ENCODE measurements at places on chromosomes 12 and 14.

DNA sequence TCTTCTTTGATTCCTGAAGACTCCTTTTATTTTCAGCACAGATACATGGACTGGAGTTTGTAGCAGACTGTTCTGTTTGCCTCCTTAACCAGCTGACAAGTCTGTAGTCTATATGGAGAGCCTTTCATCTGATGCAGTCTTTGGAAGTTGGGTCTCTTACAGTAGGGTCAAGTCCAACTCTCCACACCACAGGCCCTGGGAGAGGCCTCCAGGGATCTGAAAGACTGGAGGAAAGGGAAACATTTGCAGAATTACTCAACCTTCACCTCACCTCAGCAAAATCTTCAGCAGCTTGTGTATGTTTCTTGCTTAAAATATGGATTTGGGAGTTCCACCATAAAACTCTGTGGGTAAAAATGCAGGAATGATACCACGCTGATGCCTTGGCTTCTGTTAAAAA is 188.4 kb downstream of the MSRB3 start:
- no peak for DNase-seq

GRCh38 chr12:119659289-119659897 is 8.5 kb upstream of the PRKAB1 start:
- DNase-seq: no peak

DNA sequence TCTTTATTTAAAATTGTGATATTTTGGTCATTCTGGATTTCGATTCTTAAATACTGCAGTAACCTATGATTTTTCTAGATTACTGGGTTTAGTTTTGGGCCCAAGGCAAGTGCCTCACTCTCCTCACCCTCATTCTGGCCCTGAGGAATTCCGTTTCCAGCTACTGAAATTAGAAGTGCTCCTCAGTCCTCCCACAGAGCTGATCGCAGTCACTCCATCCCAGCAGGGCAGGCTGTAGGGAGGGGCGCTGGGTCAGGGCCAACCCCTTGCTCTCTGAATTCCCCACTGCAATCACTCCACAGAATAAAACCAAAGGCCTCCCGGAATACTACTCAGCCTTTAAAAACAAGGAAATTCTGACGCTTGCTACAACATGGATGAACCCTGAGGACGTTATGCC is 66.5 kb upstream of the DIO3 start:
- DNase-seq: no peak

- DNase-seq: no peak
Measured at GRCh38 chr14:41860586-41860985, 253.9 kb downstream of the LRFN5 start.

DNA sequence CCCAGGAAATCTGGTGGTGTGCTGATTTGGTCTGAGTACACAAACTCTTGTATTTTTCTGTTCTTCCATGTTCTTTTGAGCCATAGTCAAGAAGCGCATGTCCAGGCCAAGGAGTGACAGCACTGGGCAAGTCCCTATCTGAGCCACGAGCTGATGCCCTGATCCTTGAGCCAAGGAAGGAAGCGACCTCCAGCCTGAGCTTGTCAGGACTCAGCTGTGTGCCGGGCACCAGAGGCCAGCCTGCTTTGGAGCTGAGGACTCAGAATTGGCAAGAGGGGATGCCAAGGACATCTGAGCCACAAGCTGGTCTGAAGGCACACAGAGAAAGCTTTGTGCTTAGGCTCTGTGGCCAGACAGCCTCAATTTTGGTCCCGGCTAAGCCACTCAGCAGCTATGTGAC is 52.6 kb downstream of the GALNT16 start:
- no peak for DNase-seq

GRCh38 chr12:103571286-103571685 is 15.8 kb upstream of the STAB2 start:
- DNase-seq: no peak

DNA sequence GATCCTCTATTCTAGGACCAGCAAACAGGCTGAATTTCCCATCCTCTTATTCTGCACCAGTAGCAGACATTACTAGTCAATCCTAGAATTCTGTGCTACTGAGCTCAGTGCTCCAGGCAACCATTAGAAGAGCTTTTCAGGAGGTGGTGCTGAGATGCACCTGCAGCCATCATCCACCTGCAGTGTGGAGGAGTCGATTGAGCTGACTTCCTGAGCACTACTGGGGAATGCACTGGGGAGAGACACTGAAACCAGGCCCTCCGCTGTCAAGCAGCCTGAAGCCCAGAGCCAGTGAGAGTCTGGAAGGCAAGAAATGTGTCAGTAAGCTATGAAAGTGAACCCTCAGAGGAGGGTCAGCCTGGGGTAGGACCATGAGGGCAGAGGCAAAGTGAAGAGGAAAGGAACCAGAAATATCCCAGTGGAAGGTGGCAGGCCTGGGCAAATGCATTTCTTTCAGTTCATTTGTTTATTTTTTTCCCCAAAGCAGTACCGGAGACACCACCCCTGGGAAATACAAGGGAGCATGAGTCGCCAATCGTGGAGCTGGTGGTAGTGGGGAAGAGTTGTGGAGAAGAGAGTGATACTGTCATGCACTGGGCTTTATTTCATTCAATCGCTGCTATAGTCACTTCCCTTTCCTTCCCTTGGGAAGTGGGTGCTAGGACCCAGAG is 23.0 kb upstream of the SERPINA4 start:
- DNase-seq: no peak

DNA sequence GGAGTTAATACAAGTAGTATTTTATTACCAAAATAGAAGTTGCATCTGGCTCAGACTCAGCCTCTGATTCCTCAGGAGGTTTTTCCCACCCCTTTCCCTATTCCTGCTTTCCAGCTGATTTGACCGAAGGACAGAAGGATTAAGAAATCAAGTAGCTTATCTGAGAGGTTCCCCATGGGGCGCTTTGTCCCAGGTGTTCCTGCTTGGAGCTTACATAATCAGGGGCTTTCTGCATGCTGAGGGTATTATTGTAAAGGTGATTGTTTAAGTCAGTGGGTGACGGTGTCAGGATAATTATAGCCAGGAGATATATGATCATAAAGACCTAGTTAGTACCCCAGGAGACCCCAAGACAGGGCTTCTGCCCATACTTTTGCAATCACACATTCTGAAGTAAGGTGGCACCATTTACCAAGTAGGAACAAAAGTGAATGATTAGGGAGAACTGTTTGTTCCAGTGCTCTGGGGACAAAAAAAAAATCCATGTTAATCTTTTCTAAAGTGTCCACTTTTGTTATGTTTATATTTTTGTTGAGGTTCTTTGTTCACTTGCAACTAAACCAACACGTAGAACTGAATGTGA is 921.3 kb downstream of the NRXN3 start:
- no peak for DNase-seq

DNA sequence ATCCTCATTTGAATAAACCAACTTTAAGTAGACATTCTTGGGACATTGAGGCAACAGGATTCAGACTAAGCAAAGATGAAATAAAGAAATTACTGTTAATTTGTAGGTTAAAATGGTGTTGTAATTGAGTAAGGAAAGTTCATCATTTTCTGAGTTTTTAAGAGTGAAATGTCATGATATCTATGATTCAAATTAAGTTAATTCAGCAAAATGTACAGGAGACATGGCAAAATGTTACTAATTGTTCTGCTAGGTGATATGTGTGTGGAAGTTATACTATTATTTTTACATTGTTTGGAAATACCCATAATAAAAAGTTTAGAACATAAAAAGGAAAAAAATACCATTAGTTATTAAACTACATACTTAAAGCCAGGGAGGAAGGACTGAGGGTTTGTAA is 55.0 kb upstream of the EGLN3 start:
- DNase-seq: no peak

- DNase-seq: no peak
Measured at GRCh38 chr12:124021007-124021406, 48.0 kb downstream of the ZNF664 start.

GRCh38 chr12:56229916-56230431 is at the start of gene SLC39A5:
SLC39A5 (plus strand) TSS chr12:56230051; CDS start chr12:56231275, 1,224 bp downstream.
- no peak for DNase-seq

- no peak for DNase-seq
Measured at GRCh38 chr12:114000861-114001260, 34.7 kb upstream of the RBM19 start.

Measured in activated CD4-positive, CD25-positive, alpha-beta regulatory T cell (primary cell).